Activated CD8-positive, alpha-beta memory T cell treated with anti-CD3 and anti-CD28 coated beads for 36 hours (primary cell): ENCODE measurements at places on chromosomes 2 and 18. TPM values are rescaled to one million over a fixed set of nuclear protein-coding genes. Genes with fewer than 3 reads are reported as not detected.

PCARE gene
- total RNA-seq, result not detected

RNU2-63P gene
- 29.3 TPM for total RNA-seq

RESP18 gene
- not detected for total RNA-seq

FAM237A gene
- not detected for total RNA-seq

ATP5F1A gene
- total RNA-seq, result 485 TPM
